ENCODE measurements at places on chromosomes 3 and 15. TPM values are rescaled to one million over a fixed set of nuclear protein-coding genes. Genes with fewer than 3 reads are reported as not detected.

HRH1 gene
- 15.9 TPM for total RNA-seq

- DNase-seq, result no peak
Observed at GRCh38 chr3:5889374-5889773, 701.9 kb downstream of the EDEM1 start.

DNA sequence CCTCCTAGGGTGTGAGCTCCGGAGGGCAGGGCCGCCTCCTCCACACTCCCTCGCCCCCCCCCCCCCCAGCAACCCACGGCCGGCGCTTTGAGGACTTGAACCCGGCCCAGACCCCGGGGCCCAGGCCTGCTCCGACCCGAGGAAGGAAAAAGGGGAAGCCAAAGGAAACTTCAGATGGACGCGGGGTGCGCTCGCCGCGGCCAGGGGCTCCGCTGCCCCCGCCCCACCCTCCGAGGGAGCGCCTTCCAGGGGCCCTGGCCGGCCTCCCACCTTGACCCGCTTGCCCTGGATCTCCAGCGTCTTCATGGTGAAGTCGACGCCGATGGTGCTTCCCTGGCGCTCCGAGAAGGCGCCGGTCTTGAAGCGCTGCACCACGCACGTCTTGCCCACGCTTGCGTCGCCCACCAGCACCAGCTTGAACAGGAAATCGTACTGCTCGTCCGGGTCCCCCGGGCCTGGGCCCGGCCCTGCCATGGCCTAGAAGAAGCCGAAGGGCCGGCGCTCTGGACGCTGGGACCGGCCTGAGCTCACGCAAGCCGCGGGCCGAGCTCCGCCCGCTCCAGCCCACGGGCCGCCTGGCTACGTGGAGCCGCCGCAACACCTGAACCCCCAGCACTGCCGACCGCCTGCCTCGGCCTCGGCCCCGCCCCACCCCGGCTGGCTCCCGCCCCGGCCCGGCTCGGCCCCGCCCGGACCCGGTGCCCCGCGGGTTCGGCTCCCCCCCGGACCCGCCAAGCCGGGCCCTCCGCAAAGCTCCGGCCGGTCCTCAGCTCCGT lies 400 bp downstream of the RAB43 start:
- no peak for DNase-seq

DNA sequence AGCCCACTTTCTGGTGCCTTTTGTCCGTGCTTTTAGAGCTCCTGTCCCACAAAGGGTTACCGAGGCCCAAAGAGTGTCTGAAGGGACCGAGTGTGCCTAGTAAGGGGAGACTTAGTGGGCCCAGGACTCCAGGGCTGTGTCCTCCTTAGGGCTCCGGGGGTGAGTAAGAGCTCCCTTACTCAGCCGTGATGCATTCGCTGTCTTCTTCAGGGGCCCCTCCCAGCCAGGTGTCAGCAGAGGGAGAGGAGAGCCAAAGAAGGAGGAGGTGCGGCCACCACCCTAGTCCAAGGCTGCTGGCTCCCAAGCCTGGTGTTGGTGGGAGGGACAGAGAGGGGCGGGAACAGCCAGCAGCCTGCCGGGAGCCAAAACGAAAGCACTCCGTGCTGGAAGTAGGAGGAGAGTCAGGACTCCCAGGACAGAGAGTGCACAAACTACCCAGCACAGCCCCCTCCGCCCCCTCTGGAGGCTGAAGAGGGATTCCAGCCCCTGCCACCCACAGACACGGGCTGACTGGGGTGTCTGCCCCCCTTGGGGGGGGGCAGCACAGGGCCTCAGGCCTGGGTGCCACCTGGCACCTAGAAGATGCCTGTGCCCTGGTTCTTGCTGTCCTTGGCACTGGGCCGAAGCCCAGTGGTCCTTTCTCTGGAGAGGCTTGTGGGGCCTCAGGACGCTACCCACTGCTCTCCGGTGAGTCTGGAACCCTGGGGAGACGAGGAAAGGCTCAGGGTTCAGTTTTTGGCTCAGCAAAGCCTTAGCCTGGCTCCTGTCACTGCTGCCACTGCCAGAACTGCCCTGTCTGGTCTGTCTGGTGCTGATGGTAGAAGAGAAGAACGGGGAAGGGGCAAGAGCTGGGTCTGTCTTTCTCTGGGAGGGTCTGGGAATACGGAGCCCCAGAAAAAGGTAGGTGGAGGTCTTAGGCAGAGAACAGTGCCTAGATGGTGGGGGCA lies at the start of gene IL17RC:
Gene IL17RC (plus strand): TSS at position 365 of the 947 bp plus-strand sequence. CDS start 218 bp downstream, at position 583.
- DNase-seq, result peak; percentile 77

DNA sequence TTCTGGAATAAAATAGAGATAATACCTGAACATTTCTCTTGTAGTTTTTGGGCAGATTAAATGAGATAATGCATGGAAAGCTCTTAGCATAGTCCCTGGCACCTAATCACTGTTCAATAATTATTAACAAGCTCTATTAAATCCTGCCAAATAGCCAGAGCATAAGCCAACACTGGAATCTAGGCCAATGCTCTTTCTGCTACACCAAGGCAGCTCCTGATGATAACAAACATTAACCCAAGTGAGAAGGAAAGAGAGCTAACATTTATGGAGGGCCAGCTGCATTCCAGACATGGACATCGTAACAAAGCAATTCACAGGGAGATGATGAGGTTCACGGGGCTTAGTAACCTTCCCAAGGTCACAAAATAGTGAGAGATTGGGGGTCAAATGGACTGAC lies 23.3 kb downstream of the LARP6 start:
- no peak for DNase-seq

DNA sequence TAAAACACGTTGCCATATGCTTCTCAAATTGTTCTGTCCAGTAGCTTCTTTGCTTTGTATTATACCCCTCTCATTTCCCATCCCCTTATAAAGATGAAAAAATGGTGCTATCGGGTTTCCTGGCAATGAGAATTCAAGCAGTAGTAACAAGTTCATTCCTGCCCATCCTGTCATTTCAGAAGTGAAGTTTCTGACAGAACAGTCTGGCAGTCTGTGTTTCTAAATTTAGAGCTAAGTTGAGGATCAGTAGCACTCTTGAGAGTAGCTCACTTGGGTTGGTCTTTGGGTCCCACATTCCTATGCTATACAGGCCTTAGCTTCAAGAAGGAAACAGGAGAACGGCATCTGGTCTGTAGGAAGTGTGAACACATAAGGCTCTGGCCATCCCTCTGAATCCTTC lies 134.6 kb downstream of the GHSR start:
- DNase-seq, result no peak

- DNase-seq, result no peak
Observed at GRCh38 chr3:182248349-182248880, 536.7 kb downstream of the SOX2 start.

GRCh38 chr3:86969500-86970189 lies 21.3 kb downstream of the VGLL3 start:
- DNase-seq, result no peak

DNA sequence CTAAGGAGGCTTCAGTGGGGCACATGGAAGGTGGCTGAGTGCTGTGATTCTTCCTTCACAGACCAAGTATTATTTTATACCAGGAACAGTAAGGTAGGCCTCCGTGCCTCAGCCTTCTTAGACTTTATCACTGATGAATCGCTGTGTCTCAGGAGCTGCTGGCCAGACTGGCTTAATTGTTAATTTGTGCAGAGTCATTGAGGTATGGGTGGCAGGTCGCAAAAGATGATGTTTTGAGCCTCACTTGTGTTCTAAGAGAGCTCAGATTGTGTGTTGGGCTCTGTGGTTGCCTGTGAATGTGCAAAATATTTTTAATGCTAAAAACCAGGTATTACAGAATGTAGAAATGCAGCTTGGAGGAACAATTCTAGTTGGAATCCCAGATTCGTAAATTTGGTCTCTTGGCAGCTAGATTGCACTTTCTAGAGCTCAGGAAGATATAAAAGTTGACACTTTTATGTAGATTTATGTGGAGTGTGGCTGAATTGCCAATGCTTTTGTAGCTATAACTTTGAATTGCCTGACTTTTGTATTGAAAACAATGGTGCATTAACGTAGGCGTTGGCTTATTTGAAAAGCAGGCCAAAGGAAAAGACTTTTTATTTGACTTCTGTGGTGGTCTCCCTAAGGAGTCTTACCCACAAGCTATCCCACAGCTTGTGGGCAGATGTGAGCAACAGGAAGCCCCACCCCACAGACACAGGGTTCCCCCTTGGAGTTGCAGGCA lies 53.4 kb downstream of the LARS2 start:
- DNase-seq, result no peak

DNA sequence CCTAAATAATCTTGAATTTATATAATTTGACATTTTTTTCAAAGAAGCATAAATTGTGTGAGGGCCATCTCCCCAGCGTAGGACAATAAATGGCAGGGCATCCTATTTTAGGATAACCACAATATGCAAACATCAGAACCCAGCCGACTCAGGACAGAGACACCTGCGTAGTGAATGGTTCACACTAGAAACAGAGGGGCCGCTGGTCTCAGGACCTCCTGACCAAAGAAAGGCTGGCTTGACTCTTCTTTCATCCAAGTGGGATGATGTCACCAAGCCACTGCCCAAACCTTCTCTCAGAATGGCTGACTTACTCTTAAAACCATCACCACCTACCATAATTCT lies 162.1 kb downstream of the FOXP1 start:
- no peak for DNase-seq

- DNase-seq, result no peak
Observed at GRCh38 chr3:9676785-9677184, 26.8 kb upstream of the CPNE9 start.

DNA sequence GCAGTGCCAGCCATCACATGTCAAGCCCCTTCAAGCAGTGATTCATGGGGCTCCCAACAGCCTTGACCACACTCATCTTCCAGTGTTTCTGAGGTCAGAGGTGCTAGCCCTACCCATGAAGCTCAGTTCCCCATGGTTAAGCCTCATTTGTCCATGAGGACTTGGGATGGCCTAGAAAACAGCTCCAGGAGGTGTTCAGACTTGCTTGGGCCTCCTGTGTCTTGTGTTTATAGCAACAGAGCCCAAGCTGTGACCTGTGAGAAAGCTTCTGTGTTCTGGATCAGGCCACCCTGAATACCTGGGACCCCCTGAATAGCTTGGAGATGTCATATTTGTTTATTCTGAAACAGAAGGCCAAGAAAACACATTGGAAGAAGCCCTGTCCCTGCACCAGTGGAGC lies 36.7 kb downstream of the LARP6 start:
- DNase-seq, result no peak

- DNase-seq, result no peak
Observed at GRCh38 chr3:25665315-25666280, 891 bp upstream of the TOP2B start.

DNA sequence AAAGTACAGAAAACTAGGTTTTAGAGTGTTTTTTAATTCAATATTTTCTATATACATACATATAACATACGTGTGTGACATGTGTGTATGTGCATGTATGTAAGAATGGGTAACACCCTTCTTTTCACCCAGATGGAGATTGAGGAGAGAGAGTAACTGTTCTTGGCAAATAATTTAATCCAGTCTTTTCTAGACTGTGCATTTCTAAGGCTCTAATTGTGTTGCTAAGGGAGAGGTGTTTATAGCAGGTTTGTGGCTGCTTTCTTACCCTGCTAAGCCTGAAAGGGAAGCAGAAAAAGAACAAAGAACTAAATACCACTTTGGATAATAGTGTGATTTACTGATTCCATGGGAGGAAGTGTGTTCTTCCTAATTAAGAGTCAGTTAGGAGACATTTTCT lies 46.0 kb upstream of the ALDH1L1 start:
- DNase-seq, result no peak
